Adrenal gland (tissue), 19 donors: ENCODE measurements at places on chromosomes 2 and 18. TPM values are rescaled to one million over a fixed set of nuclear protein-coding genes. Genes with fewer than 3 reads are reported as not detected.

MAP3K19 gene
- not detected for polyA plus RNA-seq

ABCB11 gene
- 0.13 TPM for polyA plus RNA-seq

DNA sequence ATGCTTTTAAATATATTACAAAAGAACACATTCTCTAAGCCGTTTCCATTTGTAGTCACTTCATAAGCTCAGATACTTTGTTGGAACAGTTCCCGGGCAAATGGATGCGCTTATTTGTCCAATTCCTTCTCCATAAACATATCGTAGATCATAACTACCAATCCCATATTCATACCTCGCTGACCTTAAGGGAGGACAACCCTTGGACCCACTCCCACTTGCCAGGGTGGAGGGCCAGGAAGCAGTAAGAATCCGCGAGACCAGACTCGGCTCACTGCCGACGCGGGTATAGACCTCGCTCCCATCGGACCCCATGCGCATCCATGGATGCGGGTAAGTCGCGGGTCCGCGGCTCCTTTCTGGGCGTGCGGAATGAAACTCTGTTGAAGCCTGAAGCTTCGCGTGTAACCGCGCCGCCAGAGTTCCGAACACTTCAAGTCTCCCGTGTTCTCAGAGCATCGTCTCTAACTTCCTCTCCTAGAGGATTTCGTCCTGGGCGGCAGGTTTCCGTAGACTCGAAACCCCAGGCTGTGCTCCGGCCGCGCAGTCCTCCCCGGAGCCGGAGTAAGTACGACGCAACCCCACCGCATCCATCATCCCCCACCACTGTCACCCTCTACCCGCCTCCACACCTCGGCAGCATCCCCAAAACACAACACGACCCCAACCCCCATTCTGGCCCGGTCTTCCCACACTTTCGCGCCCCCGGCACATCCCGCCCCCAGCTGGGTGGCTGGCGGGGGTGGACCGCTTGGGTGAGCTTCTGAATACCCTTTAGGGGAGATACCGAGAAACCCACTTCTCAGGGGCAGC is 1.1 kb downstream of the DSC3 start:
- no peak overlapping the region for H3K27ac ChIP-seq
- DNase-seq: no peak
- H3K27me3 ChIP-seq: peaks cover 56% of the 10 kb centered on the region
- no peaks in the 10 kb centered on the region for H3K36me3 ChIP-seq

DNA sequence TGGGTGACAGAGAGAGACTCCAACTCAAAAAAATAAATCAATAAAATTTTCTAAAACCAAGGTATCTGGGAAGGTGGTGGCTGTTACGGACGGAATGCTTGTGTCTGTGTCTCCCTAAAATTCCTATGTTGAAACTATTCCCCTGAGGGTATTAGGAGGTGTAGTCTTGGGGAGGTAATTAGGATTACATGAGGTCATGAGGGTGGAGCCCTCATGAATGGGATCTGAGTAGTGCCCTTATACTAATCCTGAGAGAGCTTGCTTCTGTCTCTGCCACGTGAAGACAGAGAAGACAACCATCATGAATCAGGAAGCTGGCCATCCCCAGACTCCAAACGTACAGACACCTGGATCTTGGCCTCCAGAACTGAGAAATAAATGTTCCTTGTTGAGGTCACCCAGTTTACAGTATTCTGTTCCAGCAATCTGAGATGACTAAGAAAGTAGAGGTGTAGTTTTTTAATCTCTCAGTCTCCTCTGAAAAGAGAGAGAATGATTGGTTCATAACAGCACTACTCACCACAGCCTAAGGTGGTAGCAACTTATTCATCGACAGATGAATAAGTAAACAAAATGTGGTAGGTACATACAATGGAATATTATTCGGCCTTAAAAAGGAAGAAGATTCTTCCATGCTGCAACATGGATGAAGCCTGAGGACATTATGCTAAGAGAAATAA is 38.4 kb downstream of the TGFBRAP1 start:
- H3K36me3 ChIP-seq: peaks cover 31% of the 10 kb centered on the region
- H3K27ac ChIP-seq: no peak overlapping the region
- no peak overlapping the region for H3K4me3 ChIP-seq
- peaks cover 15% of the 10 kb centered on the region for H3K4me1 ChIP-seq
- H3K27me3 ChIP-seq: no peaks in the 10 kb centered on the region
- DNase-seq: no peak

DNA sequence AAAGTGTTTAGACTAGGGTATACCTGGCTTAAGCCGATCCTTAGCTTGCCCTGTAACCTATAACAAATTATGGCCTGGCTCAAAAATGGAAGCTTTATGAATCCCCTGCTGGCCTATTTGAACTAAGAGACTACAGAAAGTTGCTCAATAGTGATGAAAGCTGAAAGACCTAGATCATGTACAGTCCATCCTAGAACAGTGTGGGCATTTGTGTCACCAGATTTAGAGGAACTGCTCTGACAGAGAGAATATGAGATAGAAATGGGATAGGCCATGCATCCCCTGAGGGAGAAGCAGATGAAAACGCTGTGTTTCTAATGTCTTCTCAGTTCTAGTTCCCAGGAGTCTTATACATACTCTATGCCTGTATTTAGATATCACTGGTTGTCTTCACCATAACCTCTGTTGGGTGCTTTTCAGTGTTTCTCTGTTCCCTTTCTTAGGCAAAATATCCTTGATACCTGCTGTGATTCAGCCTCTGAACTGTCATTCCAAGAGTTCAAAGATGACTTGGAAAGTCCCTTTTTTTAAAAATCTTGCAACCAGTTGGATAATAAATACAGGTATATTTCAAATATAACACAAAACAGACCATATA is 246.9 kb upstream of the SLC39A10 start:
- H3K27ac ChIP-seq: no peak overlapping the region
- DNase-seq: no peak
- no peaks in the 10 kb centered on the region for H3K27me3 ChIP-seq
- H3K36me3 ChIP-seq: no peaks in the 10 kb centered on the region
- no peaks in the 10 kb centered on the region for H3K4me1 ChIP-seq

- no peak overlapping the region for H3K4me3 ChIP-seq
- H3K27me3 ChIP-seq: no peaks in the 10 kb centered on the region
These were observed 344.9 kb downstream of the CPS1 start for GRCh38 chr2:210901326-210901725.

GRCh38 chr2:164816046-164816445 is 25.6 kb downstream of the COBLL1 start:
- H3K4me3 ChIP-seq: no peak overlapping the region
- H3K27me3 ChIP-seq: no peaks in the 10 kb centered on the region
- no peak overlapping the region for H3K27ac ChIP-seq

- H3K27me3 ChIP-seq: no peaks in the 10 kb centered on the region
- no peak overlapping the region for H3K27ac ChIP-seq
These were observed 200.4 kb downstream of the MEMO1 start for GRCh38 chr2:31810200-31810917.

DNA sequence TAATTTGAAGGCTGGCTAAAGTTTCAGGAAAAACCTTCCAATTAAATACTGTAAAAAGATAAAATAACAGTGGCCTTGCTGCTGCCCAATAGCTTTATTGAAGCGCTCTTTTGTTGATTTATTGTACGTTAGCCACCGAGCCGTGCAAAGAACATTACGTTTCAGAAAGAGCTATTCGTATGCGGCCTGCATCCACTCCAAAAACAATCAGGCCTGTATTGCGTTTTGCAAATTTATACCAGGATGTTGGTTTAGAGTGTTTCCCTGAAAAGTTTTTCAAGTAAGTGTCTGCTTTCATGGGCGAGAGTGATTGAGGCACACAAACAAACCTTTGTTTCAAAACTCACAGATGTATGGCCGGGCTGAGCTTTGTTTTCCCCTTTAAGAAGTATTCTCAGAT is 257.2 kb upstream of the SALL3 start:
- no peak overlapping the region for H3K4me3 ChIP-seq
- no peak for DNase-seq
- H3K27me3 ChIP-seq: peaks cover 3% of the 10 kb centered on the region
- no peak overlapping the region for H3K27ac ChIP-seq
- no peaks in the 10 kb centered on the region for H3K36me3 ChIP-seq

DNA sequence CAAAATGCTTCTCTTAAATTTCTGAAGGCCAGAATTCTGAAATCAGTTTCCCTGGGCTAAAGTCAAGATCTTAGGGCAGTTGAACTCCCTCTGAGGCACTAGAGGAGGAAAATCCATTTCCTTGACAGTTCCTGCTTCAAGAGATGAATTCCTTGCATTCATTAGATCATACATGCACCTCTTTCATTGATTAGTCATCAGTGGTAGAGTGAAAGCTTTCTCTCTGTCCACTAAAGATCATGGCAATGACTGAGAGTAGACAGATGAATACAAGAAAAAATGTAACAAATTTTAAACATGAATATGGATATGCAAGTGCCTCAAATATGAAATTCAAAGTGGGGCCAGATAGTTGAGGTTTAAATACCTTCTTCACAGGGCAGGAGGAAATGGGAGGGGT is 693.4 kb upstream of the TMEFF2 start:
- H3K4me3 ChIP-seq: no peak overlapping the region
- H3K27me3 ChIP-seq: no peaks in the 10 kb centered on the region
- no peaks in the 10 kb centered on the region for H3K4me1 ChIP-seq
- no peak overlapping the region for H3K27ac ChIP-seq
- H3K36me3 ChIP-seq: no peaks in the 10 kb centered on the region

GRCh38 chr2:214578442-214578841 is 167.6 kb downstream of the VWC2L start:
- no peaks in the 10 kb centered on the region for H3K36me3 ChIP-seq
- H3K27ac ChIP-seq: no peak overlapping the region
- no peaks in the 10 kb centered on the region for H3K27me3 ChIP-seq
- H3K4me1 ChIP-seq: no peaks in the 10 kb centered on the region
- no peak for DNase-seq

DNA sequence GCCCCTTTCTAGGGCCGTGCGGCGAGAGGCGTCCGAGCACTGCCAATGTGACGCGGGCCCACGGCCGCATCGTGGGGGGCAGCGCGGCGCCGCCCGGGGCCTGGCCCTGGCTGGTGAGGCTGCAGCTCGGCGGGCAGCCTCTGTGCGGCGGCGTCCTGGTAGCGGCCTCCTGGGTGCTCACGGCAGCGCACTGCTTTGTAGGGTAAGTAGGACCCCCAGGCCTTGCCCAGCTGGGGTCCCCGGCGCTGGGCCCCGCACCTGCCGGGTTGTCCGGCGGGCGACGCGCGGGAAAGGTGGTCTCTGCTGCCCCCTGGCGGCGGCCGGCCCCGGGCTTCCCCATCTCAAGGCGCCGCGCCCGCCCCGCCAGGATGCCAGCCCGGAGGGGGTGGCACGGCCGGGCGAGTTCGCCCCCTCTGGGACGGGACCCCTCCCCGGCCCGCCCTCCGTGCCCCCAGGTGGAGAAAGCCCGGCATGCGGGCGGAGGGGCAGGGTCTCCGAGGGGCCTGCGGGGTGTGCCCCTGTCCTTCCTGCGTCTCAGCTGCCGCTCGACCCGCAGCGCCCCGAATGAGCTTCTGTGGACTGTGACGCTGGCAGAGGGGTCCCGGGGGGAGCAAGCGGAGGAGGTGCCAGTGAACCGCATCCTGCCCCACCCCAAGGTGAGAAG is 1.9 kb downstream of the PRSS56 start:
- no peak overlapping the region for H3K4me3 ChIP-seq
- peaks cover 7% of the 10 kb centered on the region for H3K4me1 ChIP-seq
- no peak overlapping the region for H3K27ac ChIP-seq
- no peaks in the 10 kb centered on the region for H3K36me3 ChIP-seq
- peaks cover 36% of the 10 kb centered on the region for H3K27me3 ChIP-seq

- no peaks in the 10 kb centered on the region for H3K4me1 ChIP-seq
- H3K4me3 ChIP-seq: no peak overlapping the region
- H3K27me3 ChIP-seq: no peaks in the 10 kb centered on the region
- no peak for DNase-seq
These were observed 352.1 kb downstream of the RBM43 start for GRCh38 chr2:150909613-150910012.
